ENCODE measurements at places on chromosomes 3 and 15.

- peak overlapping the region; percentile 83 for H3K4me3 ChIP-seq
- peaks cover 21% of the 10 kb centered on the region for H3K36me3 ChIP-seq
- H3K27me3 ChIP-seq: no peaks in the 10 kb centered on the region
- DNase-seq: no peak
- peak overlapping the region; percentile 92 for H3K27ac ChIP-seq
- peaks cover 20% of the 10 kb centered on the region for H3K4me1 ChIP-seq
Measured at GRCh38 chr15:72271895-72272212, 500 bp downstream of the PARP6 start.

DNA sequence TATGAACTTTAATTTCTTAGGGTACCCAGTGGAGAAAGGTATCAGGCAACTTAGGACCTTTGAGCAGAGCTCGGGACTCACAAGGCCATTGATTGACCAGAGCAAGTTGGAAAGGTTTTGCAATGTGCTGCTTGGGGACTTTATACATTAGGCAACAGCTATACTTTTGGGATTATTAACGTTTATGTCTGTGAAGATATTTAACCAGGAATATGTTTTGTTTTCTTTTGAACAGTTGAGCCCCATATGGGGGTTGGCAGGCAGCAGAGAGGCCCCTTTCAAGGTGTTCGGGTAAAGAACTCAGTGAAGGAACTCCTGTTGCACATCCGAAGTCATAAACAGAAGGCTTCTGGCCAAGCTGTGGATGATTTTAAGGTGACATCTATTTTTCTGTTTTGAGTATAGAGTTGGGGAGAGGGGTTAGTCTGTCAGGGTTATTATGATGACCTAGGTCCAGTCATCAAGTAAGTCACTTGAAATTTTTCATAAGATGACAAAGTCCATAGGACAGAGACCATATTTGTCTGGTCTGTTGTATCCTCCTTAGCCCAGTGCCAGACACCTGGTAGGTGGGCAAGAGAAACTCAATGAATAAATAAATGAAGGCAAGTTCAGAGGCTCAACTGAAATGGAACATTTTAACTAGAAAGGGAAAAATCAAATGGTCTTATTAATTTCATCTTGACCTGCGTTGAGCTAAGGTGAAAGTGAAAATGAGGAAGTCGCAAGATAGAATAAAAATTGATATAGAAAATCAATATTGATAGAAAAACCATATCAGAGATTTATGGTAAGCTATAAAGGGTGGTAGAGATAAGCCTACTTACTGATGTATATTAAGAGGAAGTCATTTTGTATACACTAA, 2.8 kb downstream of the NFKBIZ start:
- H3K27me3 ChIP-seq: no peaks in the 10 kb centered on the region
- peak overlapping the region; percentile 100 for H3K27ac ChIP-seq
- H3K4me1 ChIP-seq: peaks cover 71% of the 10 kb centered on the region
- no peak for DNase-seq
- peaks cover 56% of the 10 kb centered on the region for H3K36me3 ChIP-seq

GRCh38 chr3:53553200-53553599, 58.8 kb downstream of the CACNA1D start:
- H3K27me3 ChIP-seq: no peaks in the 10 kb centered on the region
- H3K27ac ChIP-seq: no peak overlapping the region
- no peak for DNase-seq
- H3K36me3 ChIP-seq: no peaks in the 10 kb centered on the region

DNA sequence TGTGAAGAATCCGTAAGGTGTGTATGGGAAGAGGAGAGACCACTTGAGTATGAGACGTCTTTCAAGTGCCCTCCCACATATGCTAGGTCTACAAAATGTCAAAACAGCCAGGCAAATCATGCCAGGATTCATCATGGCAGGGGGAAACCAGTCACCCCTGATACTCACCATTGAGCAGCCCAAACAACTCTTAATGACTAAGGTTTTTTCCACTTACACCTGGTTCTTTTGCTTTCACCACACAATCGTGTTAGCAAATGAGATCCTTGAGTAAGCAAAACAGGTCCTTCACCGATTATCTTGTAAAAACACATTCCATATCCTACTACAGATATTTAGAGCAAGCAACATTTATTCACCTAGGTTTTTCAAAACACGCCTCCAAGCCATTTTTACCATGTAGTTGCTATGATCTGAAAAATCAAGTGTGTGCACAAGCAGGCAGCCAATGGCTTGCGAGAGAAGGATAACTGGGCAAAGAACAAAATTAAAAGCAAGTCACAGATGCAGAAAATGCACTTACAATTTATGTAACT, 177.5 kb upstream of the LPP start:
- no peaks in the 10 kb centered on the region for H3K36me3 ChIP-seq
- H3K4me3 ChIP-seq: no peak overlapping the region
- no peaks in the 10 kb centered on the region for H3K4me1 ChIP-seq
- no peaks in the 10 kb centered on the region for H3K27me3 ChIP-seq

- H3K27ac ChIP-seq: no peak overlapping the region
- no peaks in the 10 kb centered on the region for H3K4me1 ChIP-seq
- DNase-seq: no peak
- H3K4me3 ChIP-seq: no peak overlapping the region
- H3K27me3 ChIP-seq: no peaks in the 10 kb centered on the region
- H3K36me3 ChIP-seq: no peaks in the 10 kb centered on the region
Measured at GRCh38 chr15:39558421-39558820, 22.5 kb upstream of the THBS1 start.

DNA sequence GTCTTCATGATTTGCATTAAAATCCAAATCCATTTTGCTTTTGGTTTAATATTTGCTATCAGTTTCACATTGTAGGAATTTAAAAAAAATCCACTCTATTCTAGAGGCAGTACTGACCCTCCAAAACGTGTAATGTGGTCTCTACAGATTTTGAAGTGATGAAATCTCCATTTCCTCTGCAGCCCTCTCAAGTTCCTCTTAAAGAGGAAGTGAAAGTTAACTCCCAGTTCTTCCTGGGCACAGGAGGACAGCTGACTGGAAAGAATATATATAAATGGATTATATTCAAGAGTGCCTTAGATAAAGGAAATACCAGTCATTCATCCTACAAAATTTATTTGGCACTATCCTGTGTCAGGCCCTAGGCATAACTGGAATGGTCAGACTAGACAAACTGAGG, 83.5 kb upstream of the PLCL2 start:
- no peak for DNase-seq
- no peaks in the 10 kb centered on the region for H3K36me3 ChIP-seq
- H3K27me3 ChIP-seq: no peaks in the 10 kb centered on the region
- peaks cover 21% of the 10 kb centered on the region for H3K4me1 ChIP-seq
- no peak overlapping the region for H3K4me3 ChIP-seq

- H3K27me3 ChIP-seq: no peaks in the 10 kb centered on the region
- H3K36me3 ChIP-seq: no peaks in the 10 kb centered on the region
- DNase-seq: no peak
- peak overlapping the region; percentile 68 for H3K27ac ChIP-seq
- no peak overlapping the region for H3K4me3 ChIP-seq
- H3K4me1 ChIP-seq: peaks cover 17% of the 10 kb centered on the region
Measured at GRCh38 chr15:79978655-79979514, 7.9 kb upstream of the BCL2A1 start.

GRCh38 chr15:72358650-72359171, 17.1 kb downstream of the HEXA start:
- DNase-seq: peak; percentile 77
- peaks cover 32% of the 10 kb centered on the region for H3K36me3 ChIP-seq
- H3K27ac ChIP-seq: peak overlapping the region; percentile 40

DNA sequence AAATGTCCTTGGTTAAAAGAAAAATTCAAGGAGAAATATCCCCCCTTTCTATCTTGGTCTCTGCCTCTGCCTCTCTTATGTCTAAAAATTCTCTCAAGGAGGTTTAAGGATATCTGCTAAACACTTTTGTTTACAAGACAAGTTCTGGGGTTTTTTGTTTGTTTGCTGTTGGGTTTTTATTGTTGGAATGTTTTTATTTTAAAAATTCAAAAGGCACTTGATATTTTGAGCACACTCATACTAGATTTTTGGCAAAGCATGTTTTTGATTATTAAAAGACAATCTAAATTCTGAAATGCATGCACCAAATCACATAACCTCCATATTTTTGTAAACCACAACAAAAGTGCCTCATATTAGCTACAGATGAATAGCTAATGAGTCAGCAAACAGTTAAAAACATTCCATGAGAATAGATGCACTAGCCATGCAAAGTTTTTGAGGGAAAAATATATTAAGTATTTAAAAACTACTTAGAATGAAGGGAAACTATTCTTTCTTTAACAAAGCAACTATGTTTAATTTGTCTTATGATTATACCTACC, 84.6 kb downstream of the ZBTB20 start:
- no peak overlapping the region for H3K4me3 ChIP-seq
- DNase-seq: no peak
- no peaks in the 10 kb centered on the region for H3K4me1 ChIP-seq
- no peaks in the 10 kb centered on the region for H3K27me3 ChIP-seq
- H3K27ac ChIP-seq: no peak overlapping the region
- no peaks in the 10 kb centered on the region for H3K36me3 ChIP-seq

DNA sequence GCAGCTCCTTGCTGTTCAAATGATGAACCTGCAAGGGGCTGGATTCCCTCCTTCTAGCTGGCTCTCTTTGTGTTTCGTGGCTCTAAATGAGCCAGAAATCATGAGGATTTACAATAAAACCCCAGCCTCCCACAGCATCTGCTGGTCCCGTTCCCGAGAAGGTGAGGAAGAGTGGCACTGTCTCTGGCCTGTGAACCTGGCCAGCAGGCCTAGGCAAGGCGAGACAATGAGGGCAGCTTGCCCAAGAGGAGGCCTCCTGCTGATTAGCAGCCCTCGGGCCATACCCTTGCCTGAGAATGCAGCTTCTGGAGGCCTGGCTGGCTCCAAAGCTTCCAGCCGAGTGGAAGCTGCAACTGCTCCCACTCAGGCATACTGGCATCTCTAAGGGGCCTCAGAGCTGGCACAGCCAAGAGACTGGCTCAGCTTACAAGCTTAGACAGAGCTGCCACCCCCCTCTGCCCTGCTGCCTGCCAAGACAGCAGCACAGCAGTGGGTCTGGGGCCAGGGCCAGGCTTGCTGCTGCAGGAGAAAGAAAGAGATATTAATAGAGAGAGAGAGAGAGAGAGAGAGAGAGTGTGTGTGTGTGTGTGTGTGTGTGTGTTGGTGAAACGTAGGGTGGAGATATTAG, 76.5 kb downstream of the HMG20A start:
- no peaks in the 10 kb centered on the region for H3K27me3 ChIP-seq
- no peak for DNase-seq
- peak overlapping the region; percentile 17 for H3K4me3 ChIP-seq
- peaks cover 47% of the 10 kb centered on the region for H3K4me1 ChIP-seq
- H3K36me3 ChIP-seq: no peaks in the 10 kb centered on the region

DNA sequence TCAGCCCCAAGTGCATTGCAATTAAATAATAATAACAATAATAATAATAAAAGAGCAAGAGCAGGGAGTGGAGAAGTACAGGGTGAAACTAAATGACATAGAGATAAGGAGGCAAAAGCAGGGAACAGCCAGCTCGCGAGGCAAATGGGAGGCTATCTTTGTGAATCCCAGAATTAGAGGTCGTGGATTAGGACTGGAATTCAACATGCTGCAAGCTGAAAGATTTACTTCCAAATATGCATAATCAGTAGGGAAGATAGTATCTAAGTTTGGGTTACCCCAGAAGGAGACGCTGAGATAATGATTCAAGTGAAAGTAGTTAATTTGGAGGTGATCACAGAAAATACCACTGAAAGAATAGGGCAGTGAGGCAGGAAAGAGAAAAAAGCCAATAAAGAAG, 119.4 kb upstream of the UBE2E2 start:
- no peak overlapping the region for H3K27ac ChIP-seq
- H3K4me1 ChIP-seq: peaks cover 6% of the 10 kb centered on the region
- DNase-seq: no peak
- H3K27me3 ChIP-seq: no peaks in the 10 kb centered on the region
- H3K36me3 ChIP-seq: no peaks in the 10 kb centered on the region

DNA sequence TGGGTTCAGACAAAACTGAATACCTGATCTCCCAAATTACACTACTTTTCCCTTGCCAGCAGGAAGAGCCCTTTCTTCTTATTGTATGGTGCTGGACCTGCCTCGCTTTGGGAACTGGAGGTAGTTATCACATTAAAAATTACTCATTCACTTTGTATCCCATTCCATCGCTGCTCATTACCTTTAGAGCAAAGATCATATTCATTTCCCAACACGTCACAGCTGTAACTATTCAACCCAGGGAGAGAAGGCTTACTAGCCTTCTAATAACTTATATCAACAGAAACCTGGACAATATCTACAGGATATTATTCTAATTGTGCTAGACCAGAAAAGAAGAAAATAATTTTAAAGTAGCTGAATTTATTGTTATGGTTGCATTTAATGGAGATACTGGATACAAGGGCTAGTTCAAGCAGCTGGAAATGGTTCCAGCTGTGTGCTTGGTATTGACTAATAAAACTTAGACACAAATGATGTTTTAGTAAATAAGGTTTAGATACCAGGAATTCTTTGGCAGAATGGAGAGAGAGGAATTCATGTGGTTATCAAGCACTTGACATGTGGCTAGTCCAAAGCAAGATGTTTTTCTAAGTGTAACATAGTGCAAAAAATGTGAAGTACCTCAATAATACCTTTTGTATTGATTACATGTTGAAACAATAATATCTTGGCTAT, 656.3 kb downstream of the ROBO1 start:
- no peaks in the 10 kb centered on the region for H3K4me1 ChIP-seq
- no peak overlapping the region for H3K4me3 ChIP-seq
- no peaks in the 10 kb centered on the region for H3K27me3 ChIP-seq
- no peak overlapping the region for H3K27ac ChIP-seq
- no peak for DNase-seq

GRCh38 chr15:95174301-95175259, 943.2 kb downstream of the MCTP2 start:
- no peaks in the 10 kb centered on the region for H3K4me1 ChIP-seq
- no peak overlapping the region for H3K4me3 ChIP-seq
- no peak overlapping the region for H3K27ac ChIP-seq
- no peak for DNase-seq
- no peaks in the 10 kb centered on the region for H3K36me3 ChIP-seq
- H3K27me3 ChIP-seq: no peaks in the 10 kb centered on the region

DNA sequence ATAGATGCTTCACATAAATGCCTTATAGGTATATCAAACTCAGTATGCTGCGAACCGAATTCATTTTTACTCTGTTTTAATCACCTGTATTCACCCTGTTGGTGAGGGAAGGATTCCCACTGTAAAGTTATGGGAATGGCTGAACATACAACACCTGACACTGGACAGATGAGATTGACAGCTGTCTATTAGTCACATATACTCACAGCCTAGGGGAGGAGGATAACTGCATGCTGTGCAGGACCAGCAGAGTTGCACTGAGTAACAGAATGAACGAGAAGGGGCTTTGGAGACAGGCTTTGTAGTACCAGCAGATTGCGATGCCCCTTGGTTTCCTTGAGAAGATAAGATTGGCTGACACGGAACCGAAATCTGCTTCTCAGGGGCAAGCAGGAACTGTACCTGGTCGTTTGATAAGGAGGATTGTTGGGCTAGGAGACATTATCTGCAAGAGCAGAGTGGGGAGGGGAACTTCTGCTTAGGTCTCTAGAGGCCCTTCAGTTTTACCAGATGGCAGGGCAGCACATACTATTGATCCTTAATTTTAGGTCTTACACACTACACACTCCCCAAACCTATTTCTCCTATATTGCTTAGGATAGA, 43.5 kb upstream of the SLC22A13 start:
- no peak overlapping the region for H3K27ac ChIP-seq
- no peak for DNase-seq
- no peak overlapping the region for H3K4me3 ChIP-seq

- H3K4me1 ChIP-seq: no peaks in the 10 kb centered on the region
- no peak overlapping the region for H3K4me3 ChIP-seq
- DNase-seq: no peak
- no peak overlapping the region for H3K27ac ChIP-seq
Measured at GRCh38 chr3:13145131-13145825, 72.0 kb upstream of the IQSEC1 start.

GRCh38 chr3:18740631-18741583, 315.8 kb upstream of the SATB1 start:
- no peak for DNase-seq
- no peaks in the 10 kb centered on the region for H3K36me3 ChIP-seq

All from lower lobe of right lung (tissue), 2 donors.